ENCODE measurements at places on chromosomes 12 and 14.

DNA sequence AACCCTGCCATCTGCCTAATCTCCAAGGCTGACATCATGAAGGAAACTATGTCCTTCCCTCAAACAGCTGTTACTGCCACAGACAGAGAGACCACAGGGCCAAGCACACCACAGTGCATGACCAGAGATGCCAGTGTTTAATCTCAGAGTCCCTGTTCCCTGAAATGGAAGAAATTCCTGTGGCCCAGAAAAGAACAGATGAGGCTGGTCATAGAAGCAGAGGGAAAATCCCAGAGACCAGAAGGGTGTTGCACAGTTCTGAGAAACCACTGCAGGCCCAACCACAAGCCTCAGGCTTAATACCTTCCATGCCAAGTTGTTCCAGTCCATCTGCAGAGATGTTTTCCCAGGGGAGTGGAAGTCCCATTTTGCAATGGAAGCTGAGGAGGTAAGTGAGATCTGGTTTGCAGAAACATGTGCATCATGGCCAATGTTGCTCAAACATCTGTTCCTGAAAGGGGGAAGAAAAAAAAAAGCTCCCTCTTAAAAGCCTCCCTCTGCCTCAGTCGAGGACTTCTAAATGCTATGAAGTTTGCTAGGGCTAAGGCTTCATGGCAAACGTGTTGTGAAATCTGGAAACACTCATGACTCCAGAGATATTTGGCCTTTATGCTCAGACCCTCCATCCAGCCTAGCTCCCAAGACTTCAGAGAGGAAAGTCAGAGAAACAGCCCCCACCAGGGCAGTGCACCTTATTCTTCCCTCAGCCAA lies 98.6 kb downstream of the SCARB1 start:
- no peak for DNase-seq

DNA sequence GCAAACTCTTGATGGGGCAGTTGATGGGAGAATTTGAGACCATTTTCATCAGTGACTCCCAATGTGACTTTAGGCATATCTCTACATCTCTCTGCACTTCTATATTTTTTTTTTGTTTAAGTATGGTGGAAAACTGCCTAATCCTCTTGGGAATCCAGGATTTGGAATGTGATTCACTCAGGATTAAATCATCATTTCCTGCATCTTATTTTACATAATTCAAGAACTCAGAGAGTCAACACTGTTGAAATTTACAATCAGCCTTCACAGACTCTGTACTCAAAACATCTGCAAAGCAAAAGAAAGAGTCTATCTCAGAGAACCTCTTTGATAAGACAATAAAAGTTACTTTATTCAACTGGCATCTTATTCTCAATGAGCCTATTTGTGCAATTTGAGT lies 260.7 kb upstream of the NOS1 start:
- no peak for DNase-seq

DNA sequence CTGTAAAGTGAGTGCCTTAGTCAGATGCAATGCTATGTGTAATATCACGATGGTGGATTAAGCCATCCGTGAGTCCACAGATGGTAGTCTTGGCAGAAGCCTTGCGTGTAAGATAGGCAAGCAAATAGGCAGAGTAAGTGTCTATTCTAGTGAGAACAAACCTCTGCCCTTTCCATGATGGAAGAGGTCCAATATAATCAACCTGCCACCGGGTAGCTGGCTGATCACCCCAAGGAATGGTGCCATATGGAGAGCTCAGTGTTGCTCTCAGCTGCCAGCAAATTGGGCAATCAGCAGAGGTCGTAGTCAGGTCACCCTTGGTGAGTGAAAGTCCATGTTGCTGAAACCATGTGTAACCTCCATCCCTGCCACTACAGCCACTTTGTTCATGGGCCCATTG lies 371.2 kb upstream of the LRFN5 start:
- DNase-seq, result no peak

GRCh38 chr14:21016413-21017190 lies 8.3 kb downstream of the NDRG2 start:
- no peak for DNase-seq

- no peak for DNase-seq
Observed at GRCh38 chr14:52272375-52272774, 4.9 kb downstream of the PTGDR start.

GRCh38 chr14:81247271-81247766 lies 26.6 kb upstream of the GTF2A1 start:
- no peak for DNase-seq

DNA sequence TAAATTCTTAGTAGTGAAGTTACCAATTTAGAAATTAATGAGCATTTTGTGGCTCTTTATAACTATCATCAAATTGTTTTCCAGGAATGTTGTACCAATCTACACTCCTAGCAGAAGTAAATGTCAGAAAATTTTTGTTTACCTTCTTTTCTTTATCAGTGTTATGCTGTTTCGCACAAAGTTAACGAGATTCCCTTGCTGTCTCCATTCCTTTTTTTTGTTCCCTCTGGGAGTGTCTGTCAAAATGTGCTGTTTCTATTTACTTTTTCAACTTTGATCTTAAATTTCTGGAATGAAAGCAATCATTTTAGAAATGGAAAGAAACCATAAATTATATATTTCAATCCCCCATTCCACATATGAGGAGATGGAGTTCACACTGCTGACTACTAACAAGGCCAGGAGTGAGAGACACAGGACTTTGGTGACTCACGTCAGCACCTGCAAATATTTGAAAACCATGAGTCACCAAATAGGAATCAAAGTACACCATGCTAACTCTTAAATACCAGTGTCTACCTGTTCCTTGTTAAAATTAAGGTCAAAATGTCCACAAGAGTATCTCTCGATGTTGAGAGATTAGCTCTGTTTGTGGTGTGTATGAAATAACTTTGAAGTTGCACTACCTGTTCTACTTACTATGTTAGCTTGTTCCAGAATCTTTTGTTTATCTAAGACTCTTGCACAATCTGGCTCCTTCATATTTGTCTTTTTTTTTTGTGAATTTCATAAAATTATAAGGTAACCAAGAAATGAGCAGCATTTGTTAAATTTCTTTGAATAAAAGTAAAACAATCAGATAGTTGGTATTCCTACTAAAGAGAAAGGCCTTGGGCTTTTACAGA lies 106.0 kb downstream of the RMST start:
- DNase-seq, result peak; percentile 85

DNA sequence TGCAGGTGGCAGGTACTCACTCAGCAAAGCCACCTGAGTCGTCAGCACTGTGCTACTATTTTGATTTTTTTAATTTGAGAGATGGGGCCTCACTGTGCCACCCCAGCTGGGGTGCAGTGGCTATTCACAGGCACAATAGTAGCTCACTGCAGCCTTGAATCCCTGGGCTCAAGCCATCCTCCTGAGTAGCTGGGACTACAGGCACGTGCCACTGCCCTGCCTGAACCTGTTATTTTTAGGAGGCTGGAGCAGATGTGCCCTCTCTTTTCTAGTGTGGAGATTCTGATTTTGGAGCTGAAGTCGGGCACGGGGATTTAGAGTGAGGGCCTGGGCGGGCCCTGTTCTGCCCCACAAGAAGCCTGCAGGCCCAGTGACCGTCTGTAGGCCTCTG lies 17.3 kb downstream of the SLC25A47 start:
- DNase-seq, result no peak

- DNase-seq, result no peak
Observed at GRCh38 chr14:42854061-42854460, 1247.4 kb downstream of the LRFN5 start.

- DNase-seq, result no peak
Observed at GRCh38 chr14:32023540-32023939, 53.6 kb upstream of the ARHGAP5 start.

DNA sequence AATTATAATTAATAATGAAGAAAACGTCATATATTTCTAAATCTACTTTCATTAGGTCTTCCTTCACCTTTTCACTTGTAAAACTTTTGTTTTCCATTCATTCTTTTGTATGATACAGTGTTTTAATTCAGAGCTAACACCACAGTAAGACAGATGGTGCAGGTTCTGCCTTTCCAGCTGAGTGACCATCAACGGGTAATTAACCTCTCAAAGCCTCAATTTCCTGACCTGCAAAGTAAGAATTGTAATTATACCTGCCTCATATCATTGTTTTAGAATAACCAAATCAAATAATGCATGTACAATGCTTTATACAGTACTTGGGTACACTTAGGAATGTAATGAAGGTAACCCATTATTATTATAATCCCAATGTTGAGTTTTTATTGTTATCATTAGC lies 157.6 kb downstream of the FOXA1 start:
- DNase-seq, result no peak

- no peak for DNase-seq
Observed at GRCh38 chr12:124441443-124442194, 125.8 kb downstream of the NCOR2 start.

GRCh38 chr14:71320734-71321573 lies 413.7 kb downstream of the PCNX1 start:
- peak; percentile 49 for DNase-seq

Measured in LoVo (cell line).